ENCODE measurements at places on chromosomes 12 and 14.

DNA sequence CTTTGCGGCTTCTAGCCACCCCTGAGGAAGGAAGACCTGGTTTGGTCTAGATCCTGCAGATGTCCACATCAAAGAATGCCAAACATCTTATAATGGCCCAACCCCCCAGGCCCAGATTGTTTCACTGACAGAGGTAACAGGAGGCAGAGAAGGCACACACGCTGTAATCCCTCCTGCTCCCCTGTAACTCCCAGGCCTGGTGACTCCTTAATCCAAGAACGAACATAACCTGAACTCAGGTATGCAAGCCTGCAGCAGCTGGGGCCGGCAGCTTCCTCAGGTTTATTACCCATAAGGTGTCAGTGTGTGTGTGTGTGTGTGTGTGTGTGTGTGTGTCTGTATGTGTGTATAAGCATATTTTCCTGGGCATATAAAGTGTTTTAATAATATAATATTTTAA is 52.7 kb downstream of the ERH start:
- DNase-seq = no peak

DNA sequence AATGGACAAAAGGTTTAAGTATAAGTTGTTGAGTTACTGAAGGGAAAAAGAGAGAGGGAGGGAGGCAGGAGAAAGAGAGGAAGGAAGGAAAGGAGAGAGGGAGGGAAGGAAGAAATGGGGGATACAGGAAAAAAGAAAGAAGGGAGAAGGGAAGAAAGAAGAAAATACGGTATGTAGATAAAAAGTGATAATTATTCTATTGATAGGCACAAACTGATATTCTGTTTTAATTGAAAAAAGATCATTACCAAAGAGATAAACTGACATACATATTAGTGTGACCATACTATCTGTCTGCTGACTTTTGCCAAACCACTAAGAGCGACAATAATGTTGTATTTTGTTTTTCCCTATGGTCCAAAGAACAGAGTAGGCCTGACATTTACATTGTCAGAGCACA is 154.5 kb downstream of the LRFN5 start:
- DNase-seq = no peak

DNA sequence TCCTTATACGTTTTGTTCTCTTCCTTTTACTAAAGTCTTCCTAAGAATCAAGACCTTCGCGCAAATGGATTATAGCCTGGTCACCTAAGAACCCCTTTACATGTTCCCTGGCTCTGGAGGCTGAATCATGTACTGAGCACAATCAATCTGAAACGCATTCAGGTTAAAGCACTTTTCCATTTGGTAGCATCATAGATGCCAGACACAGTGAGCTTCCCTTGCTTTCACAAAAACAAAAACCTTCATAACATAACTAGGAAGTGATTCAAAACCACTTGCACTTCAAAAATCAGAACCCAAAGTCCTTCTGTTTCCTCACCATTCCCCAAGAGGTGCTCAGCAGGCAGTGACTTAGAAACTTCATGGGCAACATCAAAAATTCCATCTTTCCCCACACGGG is 105.4 kb downstream of the CRACR2A start:
- no peak for DNase-seq

- no peak for DNase-seq
These were observed 184.8 kb downstream of the ZFP36L1 start for GRCh38 chr14:68607867-68608573.

- DNase-seq = no peak
These were observed 65.6 kb downstream of the NTF3 start for GRCh38 chr12:5497329-5498053.

DNA sequence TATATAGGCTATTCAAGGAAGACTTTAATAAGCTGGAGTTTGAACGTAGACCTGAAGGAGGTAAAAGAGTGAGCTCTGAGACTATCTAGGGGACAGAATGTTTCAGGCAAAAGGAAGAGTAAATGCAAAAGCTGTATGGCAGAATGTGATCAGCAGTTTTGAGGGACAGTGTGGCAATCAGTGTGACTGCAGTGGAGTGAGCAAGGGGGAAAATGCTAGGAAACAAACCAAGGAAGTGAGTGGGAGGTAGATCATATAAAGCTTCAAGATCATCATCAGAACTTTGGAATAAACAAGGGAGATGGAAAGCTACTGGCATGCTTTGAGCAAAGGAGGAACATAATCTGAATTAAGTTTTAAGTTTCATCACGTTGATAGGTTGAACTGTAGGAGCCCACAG is 67.5 kb upstream of the BTG1 start:
- no peak for DNase-seq

- no peak for DNase-seq
These were observed 104.1 kb upstream of the RAP1B start for GRCh38 chr12:68506619-68507018.

- no peak for DNase-seq
These were observed 479.2 kb downstream of the RMST start for GRCh38 chr12:97941686-97942354.

DNA sequence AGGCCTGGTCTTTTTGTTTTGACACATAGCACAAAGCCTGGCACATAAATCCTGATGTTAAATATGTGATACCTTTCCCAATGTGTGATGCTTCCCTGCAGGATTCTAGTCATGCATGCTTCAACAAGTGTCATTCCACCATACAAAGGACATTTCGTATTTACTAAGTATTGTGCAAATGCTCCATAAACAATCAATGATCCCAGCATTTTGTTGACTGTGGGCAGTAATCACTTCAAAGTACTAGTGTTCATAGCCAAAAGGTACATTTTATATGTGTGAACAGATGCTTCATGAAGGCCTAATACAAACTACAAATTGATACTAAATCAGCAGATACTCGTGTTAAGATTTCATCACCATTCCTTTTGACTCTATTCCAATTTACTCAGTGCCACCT is 4.4 kb downstream of the CCNB1IP1 start:
- DNase-seq = no peak

DNA sequence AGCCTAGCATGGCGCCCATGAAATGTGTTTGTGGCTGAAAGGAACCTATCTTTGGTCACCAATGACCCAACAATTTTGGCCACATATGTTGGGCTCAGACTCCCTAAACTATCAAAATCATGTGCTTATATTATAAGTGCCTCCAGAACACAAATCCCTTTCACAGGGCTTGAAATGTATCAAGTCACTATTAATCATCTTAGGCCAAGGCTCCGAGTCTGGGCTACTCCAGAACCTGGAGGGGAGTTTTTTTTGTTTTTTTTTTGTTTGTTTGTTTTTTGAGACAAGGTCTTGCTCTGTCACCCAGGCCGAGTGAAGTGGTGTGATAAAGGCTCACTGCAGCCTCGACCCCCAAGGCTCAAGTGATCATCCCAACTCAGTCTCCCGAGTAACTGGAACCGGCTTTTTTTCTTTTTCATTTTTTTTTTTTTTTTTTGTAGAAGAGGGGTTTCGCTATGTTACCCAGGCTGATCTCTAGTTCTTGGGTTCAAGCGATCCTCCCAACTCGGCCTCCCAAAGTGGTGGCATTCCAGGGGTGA is 989 bp upstream of the DRAM1 start:
- no peak for DNase-seq

GRCh38 chr14:38225946-38226345 is 18.2 kb downstream of the SSTR1 start:
- no peak for DNase-seq

DNA sequence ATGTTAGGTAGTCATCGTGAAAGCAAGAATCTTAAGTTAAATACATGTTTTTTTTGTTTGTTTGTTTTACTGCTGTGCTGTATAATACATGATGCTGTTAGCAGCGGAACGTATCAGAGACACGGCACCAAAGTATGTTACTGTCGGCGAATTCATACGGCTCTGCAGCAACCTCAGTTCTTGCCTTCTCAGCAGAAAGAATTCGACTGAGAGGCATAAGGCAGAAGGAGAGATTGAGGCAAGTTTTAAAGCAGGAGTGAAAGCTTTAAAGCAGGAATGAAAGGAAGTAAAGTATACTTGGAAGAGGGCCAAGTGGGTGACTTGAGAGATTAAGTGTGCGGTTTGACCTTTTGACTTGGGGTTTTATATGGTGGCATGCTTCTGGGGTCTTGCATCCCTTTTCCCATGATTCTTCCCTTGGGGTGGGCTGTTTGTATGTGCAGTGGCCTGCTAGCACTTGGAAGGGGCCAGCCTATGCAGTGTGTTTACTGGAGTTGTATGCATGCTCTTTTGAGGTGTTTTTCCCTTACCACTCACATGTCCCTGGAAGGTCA is 23.7 kb downstream of the LEMD3 start:
- DNase-seq = no peak

DNA sequence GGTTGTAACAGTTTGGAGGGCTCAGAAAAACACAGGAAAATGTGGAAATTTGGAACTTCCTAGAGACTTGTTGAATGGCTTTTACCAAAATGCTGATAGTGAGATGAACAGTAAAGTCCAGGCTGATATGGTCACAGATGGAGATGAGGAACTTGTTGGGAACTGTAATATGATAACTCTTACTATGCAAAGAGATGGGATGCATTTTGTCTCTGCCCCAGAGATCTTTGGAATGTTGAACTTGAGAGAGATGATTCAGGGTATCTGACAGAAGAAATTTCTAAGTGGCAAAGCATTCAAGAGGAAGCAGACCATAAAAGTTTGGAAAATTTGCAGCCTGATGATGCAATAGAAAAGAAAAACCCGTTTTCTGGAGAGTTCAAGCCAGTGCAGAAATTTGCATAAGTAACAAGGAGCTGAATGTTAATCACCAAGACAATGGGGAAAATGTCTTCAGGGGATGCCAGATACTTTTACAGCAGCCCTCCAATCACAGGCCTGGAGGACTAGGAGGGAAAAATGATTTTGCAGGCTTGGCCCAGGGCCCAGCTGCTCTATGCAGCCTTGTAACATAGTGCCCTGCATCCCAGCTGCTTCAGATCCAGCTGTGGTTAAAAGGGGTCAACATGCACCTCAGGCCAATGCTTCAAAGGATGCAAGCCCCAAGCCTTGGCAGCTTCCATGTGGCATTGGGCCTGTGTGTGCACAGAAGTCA is 572.7 kb upstream of the ATP2B1 start:
- DNase-seq = no peak

DNA sequence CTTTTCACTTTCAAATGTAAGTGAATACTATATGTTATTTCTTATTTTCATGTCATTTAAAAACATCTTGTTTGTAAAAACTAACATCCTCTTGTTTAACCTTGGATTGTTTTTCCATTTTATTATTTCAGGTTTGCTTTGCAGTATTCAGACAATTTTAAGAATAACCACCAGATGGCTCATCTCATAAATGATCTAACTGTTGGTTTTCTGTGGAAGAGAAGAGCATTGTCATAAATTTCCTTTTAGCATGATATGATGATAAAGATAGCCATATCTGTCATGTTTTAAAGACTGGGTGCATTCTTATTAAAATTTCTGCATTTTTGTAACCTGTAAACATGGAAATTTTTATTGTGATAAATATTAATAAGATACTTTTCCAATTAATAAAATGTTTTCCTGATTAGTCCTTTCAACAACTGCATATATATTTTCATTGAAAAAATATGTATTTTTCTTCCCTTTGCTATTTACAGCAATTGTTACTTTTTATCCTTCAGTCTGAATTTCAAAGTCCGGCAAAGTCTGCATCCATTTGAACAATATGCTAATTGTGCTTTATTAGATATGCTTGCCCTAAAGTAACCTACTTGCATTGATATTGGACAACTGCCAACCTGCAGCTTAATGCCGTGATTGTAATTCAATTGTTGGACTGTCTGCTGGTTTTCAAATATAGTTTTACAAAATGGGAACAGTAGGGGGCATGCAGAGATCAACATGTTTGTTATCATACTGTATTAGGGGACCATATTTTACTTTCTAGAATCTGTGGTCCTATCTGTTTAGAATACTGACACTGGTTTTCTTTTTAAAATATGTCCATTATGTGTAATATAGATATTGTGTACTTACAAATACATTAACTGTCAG is 163.4 kb downstream of the GARIN6 start:
- DNase-seq = no peak

DNA sequence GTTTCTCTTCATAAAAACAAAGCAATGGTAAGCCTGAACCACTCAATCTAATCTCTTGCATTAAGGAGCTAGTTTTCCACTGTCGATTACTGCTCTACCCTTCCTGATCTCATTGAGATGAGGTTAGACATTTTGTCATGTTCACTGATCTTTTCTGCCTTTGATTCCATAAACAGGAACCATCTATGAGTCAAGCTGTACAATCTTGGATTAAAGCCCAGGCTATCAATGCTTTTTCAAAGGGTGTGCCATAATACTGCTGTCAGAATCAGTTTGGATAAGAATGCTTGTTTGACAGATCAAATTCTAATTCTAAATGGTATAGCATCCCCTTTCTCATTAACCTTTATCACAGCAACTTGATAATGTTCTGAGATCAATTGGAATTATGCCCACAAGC is 16.1 kb downstream of the GRIP1 start:
- DNase-seq = no peak

DNA sequence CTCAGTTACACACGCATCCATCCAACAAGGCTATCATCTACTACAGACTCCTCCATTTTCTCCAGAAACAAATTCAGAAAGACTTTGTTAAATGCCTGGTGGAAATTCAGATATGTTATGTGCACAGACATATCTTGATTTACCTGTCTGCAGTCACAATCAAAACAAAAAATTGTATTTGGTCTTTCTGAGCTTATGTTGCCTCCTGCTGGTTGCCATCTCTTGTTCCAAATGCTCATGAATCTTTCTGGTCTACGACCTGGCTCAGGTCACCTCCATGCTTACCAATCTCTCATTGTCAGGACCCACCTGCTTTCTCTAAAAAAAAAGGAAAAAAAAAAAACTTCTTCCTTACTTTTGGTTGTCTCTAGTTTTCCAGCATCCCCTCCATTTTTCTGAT is 169.2 kb upstream of the PLXNC1 start:
- peak; percentile 86 for DNase-seq

DNA sequence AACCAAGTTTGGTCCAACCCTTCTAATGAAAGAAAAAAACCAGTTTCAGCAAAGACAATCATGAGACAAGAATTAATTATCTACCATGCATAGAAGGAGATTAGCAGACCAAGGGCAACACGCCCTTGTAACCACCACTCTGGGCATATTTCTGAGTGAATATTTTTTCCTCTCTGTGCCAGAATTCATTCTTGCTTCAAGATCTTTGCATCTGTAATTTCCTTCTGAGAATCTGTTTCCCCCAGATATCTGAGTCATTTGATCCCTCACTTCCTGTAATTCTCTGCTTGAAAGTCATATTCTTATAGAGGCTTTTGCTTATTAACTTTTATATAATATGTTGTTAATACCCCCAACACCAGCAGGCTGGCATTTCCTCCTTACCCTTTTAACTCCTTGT is 243.7 kb downstream of the SLC16A7 start:
- no peak for DNase-seq

GRCh38 chr12:15443611-15444010 is 121.3 kb downstream of the PTPRO start:
- no peak for DNase-seq

- no peak for DNase-seq
These were observed 50.3 kb downstream of the CCNK start for GRCh38 chr14:99531251-99532096.

GRCh38 chr14:20697273-20698017 is 8.9 kb downstream of the ANG start:
- peak; percentile 73 for DNase-seq

- DNase-seq = no peak
These were observed 165.6 kb downstream of the OTOGL start for GRCh38 chr12:80264891-80265290.

GRCh38 chr12:85825746-85826145 is 10.5 kb downstream of the RASSF9 start:
- no peak for DNase-seq
